T-helper 9 cell (primary cell): ENCODE measurements at places on chromosomes 2 and 18.

DNA sequence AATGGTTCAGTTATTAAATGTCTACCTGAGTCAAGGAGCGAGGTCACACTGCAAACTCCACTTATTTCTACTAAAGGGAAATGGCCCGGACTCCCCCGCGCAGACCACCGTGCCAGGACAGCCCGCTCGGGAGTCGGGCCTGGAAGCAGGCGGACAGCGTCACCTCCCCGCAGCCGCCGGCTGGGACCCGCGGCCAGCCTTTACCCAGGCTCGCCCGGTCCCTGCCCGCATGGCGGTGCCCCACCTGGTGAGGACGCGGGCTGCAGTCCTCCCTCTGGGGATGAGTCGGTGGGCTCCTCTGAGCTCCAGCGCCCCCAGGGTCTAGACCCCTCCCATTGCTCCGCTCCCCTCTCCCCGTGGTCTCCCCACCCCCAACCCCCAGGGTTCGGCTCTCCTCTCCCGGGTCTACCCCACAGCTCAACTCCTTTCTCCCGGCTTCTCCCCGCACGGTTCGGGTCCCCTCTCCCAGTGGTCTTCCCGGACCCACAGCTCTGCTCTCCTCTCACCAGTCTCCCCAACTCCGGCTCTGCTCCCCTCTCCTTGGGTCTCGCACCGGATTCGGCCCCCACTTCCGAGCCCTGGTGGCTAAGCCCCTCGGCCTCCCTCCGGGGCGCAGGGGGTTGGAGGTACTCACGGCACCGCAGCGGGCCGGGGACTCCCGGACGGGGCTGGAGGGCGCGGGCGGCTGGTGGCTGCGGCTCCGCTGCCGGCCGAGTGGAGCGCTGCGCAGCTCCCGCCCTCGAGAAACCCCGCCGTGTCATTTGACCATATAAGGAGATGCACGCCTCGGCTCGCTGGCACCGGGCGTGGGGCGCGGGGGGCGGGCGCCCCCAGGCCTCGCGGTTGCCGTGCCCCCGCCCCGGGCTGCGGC is at the start of gene FHL2:
Gene FHL2 (minus strand): TSS at position 716 of the 871 bp plus-strand sequence. CDS start 12,535 bp downstream, outside the sequence.
- DNase-seq: peak; percentile 48

- no peak for DNase-seq
Measured at GRCh38 chr2:216490061-216490460, 8.6 kb upstream of the RPL37A start.

DNA sequence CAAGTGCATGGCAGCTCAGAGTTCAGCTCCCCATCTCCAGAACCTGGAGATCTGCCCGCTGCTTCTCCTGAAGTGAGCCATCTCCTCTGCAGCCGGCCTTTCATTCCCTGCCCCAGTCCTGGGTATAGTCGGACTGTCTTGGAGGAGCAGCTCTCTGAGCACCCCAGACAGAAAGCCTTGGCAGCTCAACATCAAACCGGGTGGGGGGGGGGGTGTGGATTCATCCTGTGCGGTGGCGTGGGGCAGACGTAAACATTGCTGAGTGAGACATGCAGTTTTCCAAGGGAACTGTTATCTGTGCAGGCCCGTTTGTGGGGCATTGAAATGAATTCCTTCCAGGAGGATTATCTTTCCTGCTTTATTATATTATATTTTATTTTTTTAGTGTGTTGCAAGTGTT is 125.9 kb upstream of the MYCN start:
- no peak for DNase-seq

GRCh38 chr2:100924520-100925451 is 77.3 kb upstream of the RPL31 start:
- no peak for DNase-seq

DNA sequence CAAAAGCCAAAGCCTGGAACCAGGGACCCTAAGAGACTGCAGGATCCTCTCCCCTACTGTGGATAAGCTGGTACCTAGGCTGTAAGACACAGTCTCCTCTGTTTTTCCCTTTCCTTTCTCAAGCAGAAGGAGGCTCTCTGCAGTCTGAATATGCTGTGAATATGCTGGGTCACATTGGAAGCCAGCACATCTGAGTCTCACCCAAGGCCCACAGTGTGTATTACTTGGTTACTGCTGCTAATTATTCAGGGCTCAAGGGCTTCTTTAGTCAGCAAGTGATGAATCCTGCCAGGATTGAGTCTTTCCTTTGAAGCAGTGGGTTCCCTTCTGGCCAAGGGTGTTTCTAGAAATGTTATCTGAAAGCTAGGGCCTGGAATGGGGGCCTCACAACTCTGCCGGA is 60.7 kb downstream of the CCDC85A start:
- no peak for DNase-seq

DNA sequence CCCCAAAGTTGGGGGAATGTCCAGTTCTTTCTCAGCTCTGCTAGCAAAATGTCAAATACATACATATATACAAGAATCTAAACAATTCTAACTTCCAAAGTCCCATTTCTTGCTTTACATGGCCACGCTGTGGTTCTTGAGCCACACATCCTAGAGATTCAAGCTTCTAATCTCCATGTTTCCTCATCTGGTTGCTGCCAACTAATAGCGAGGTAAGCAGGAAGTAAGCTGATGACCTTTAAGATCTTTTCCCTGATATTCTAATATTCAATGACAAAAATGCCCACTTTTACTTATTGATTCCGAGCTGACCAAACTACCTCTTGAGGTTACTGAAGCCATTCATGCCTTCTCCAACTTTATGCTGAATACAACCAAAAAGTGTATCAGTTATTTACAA is 3.3 kb downstream of the VPS54 start:
- DNase-seq: no peak

DNA sequence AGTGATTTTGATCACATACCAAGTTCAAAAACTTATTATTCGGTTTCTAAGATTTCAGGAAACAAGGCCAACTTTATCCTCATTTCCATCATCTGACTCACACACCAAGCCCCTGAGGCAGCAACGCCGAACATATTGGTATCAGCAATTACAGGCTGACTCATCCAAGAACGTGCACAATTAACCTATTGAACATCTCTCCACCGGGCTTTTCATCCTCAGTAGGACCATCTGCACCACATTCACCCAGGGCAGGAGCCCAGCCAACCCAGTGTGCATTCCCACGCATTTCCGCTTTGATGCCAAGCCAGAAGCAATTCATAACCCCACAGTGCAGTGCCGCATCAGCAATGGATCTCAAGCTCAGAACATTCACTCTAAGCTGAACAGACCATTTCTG is 52.9 kb downstream of the SCG2 start:
- DNase-seq: no peak

- DNase-seq: no peak
Measured at GRCh38 chr2:36059691-36060090, 295.9 kb upstream of the CRIM1 start.

DNA sequence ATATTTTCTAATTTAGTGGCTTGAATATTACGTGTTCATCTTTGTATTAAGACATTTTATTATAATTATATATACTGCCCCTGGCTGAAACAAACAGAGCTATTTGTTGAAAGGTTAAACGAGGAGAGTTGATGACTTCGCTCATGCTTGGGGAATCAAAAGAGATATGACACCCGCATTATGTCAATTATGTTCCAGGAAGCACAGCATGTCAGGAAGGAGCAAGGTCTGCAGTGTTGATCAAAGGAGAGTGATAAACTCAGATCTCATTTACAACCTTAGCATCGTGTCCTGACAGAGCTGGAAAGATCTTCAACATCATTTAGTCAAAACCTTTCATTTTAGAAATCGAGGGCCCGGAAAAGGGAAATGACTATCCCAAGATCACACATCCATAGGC is 510.1 kb downstream of the TDRD15 start:
- DNase-seq: no peak

DNA sequence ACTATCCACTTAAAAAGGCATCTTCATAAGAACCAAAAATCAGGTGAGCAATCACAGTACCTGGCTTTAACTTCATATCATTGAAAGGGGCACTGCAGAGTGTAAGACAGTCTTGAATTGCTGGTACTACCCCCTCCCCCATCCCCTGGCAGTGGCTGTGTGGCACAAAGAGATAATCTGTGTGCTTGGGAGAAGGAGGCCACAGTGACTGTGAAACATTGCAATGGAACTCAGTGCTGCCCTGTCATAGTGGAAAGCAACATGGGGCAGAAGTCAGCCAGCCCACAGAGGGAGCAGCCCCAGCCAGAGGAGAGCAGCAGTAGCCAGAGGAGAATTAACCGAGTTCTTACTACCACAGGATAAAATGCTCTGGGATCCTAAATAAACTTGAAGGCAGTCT is 45.3 kb upstream of the UGP2 start:
- no peak for DNase-seq

- peak; percentile 88 for DNase-seq
Measured at GRCh38 chr2:108786354-108787215, at the start of gene CCDC138. CCDC138 (plus strand) TSS chr2:108786771; CDS start chr2:108786823, 52 bp downstream.

- DNase-seq: no peak
Measured at GRCh38 chr2:150475479-150476250, 11.8 kb downstream of the RND3 start.

- no peak for DNase-seq
Measured at GRCh38 chr2:196959281-196959680, 32.8 kb upstream of the PGAP1 start.

GRCh38 chr2:168252976-168253375 is 5.6 kb upstream of the STK39 start:
- no peak for DNase-seq

- peak; percentile 73 for DNase-seq
Measured at GRCh38 chr2:28359222-28360057, 33.2 kb upstream of the FOSL2 start.

DNA sequence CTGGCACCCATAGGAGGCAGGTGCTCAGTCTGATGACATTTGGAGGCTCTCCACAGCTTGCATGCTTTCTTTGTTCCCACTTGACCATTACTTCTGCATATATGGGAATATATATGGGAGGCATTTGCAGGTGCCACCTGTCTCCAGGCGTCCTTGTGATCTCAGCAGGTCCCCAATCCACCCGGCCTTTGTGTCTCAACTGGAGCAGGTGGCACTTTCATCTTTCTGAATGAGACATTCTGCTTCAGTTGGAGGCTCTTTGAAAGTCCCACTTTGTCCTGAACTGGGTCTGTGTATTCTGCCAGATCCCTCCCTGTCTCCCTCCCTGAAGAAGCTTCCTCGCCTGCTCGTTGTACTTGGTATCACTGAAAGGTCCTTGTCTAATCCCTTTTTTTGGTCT is 318.1 kb upstream of the EPAS1 start:
- no peak for DNase-seq

- no peak for DNase-seq
Measured at GRCh38 chr2:237254911-237255578, 158.9 kb downstream of the COL6A3 start.

DNA sequence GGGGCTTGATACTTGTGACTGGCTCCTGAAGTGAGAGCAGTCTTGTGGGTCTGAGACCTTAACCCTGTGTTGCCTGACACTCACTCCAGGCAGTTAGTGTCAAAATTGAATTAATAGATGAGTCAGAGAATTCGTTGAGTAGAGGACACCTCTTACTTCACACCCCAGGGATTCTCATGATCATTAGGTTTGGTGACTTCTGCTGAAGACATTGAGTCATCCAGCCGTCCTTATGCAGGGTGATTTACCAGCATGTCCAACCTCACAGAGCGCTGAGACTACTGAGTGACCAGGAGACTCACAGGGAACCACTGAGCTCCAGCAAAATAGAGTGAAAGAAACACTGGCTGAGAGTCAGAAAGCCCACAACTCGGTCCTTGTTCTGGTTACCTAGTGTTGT is 36.0 kb upstream of the EVA1A start:
- no peak for DNase-seq

DNA sequence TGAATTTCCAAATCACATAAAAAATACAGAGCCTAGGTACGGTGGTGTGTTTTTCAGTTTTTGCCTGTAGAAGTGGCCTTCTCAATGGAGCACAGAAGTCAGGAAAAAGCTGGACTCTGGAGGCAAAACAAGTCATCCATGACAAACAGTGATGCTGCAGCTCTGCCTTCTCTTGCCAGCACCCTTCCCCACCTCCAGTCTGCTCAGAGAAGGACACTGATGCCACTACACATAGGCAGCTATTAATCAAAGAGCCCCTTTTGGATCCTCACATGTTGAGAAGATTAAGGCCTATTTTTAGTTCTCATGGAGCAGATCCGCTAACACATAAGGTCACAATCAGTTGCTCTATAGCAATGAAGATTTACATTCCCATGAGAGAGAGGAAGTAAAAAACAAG is 181.6 kb upstream of the GALNT5 start:
- no peak for DNase-seq

DNA sequence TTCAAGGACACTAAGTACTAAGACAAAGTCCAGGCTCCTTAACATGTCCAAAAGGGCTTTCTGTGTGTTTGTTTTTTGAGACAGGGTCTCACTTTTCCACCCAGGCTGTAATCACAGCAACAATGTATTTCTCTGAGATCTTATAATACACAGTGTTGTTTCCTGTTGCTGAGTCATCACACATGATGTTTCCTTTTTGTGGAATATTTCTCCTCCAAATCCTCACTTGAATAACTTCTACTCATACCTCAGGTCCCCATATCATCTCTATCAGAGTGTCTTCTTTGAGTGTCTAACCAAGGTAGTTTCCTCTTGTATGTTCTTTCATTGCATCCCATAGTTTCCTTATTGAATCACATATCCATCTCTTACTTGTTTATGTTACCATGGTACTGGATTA is 632.0 kb upstream of the PIK3C3 start:
- no peak for DNase-seq

GRCh38 chr2:224563537-224563936 is 21.6 kb downstream of the CUL3 start:
- no peak for DNase-seq

- no peak for DNase-seq
Measured at GRCh38 chr2:20521682-20522189, 74.9 kb downstream of the RHOB start.

DNA sequence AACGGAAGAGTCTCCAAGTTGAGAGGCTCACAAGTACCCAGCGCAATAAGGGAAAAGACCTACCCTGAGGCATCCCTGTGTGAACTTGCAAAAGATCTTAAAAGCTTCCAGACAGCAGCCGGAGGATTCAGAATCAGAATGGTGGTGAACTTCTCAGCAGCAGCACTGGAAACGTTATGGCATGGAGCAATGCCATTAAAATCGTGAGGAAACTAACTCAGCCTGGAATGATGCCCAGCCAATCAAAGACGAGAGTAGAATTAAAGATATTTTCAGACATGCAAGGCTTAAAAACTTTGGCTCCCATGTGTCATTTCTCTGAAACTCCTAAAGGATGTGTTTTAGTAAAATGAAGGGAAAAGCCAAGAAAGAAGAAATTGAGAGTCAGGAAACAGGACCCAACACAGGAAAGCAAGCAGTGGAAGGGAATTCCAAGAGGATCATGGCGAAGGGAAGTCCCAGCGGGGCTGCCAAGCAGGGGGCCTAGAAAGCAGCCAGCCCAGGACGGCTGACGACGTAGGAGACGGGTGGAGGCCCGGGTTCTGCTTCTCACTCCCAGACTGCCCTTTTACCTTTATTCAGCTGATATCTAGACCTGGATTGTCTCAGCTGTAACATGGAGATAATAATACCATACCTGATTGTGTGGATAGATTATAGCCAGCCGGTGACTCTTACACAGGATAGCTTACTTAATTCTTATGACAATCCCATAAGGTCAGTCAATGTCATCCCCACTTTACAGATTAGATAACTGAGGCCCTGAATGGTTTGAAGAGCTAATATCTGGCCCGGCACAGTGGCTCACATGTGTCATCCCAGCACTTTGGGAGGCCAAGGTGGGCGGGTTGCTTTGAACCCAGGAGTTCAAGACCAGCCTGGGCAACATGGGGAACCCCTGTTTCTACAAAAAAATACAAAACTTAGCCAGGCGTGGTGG is 92.8 kb downstream of the ASAP2 start:
- DNase-seq: no peak

GRCh38 chr18:47777626-47778025 is 152.8 kb downstream of the SMAD2 start:
- no peak for DNase-seq
